ENCODE measurements at places on chromosomes 4 and X. TPM values are rescaled to one million over a fixed set of nuclear protein-coding genes. Genes with fewer than 3 reads are reported as not detected.

DNA sequence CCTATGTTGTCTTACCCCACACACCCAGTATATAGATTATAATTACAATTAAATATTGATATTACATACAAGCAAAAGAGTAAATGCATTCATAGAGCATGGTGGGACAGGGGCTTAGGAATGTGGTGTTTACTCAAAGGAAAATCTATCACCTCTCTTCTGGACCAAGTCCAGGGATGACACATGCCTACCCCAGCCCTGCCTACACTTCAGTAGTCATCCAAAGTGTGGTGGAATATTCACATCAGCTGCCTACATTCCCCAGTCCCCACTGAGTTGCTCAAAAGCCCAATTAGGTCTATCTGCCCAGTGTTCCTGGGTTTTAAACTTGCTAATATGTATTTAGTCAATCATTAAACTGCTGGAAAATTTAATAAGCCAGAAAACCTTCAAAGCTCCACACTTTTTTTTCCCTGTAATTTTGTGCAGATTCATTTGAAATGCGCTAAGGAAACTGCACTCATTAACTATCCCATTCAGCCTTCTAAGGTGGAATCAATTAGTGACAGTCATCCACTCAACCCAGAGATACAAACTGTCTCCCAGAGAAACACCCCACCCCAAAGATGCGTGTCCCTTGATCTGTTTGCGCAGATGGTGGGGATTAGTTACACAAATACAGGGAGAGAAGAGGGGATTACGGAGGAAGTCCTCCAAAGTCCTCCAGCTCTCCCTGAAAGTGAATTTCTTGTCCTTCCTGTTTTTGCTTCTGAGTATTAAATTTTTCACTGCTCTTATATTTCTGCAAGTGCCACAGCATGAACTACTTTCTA, 91.7 kb upstream of the KDR start:
- no peak for DNase-seq

- DNase-seq: no peak
Observed at GRCh38 chr4:82784681-82785610, 13.7 kb downstream of the SCD5 start.

NXF2B gene
- total RNA-seq: not detected

DNA sequence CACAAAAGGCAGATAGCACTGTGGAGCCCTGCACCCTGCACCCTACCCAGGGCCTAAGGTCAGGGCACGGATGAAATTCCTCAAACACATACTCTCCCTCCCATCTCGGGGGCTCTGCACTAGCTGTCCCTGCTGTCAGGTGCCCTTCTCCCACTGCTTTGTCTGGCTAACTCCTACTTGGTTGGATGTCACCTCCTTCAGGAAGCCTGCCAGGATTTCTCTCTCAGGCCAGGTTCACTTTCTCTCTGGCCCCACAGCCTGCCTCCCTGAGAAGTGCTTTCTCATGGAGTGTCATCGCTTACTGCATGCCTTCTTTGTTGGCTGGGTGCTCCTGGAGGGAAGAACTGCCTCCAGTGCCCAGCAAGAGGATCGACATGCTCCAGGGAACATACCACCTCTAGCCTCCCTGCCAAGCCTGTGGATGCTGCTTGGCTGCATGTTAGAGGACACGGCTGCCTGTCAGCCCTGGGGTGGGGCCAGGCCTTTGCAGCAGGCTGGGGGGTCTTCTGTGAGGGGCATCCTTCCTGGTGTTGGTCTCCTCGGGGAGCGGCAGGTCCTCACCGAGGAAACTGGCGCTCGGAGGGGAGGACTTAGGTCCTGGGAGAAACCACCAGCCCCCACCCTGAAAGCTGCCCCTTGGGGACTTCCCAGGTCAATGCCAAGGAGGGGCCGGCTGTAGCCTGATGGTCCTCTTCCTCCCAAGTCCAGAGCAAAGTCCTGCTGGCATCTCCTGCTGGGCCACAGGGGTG, 15.0 kb downstream of the ABLIM2 start:
- DNase-seq: no peak

GRCh38 chr4:173252024-173252935, 81.9 kb downstream of the HMGB2 start:
- DNase-seq: no peak

GRCh38 chr4:17646693-17647092, 32.3 kb downstream of the MED28 start:
- no peak for DNase-seq

- DNase-seq: no peak
Observed at GRCh38 chr4:123064390-123064789, 142.0 kb upstream of the NUDT6 start.

VBP1 gene
- 57.2 TPM for total RNA-seq

DNA sequence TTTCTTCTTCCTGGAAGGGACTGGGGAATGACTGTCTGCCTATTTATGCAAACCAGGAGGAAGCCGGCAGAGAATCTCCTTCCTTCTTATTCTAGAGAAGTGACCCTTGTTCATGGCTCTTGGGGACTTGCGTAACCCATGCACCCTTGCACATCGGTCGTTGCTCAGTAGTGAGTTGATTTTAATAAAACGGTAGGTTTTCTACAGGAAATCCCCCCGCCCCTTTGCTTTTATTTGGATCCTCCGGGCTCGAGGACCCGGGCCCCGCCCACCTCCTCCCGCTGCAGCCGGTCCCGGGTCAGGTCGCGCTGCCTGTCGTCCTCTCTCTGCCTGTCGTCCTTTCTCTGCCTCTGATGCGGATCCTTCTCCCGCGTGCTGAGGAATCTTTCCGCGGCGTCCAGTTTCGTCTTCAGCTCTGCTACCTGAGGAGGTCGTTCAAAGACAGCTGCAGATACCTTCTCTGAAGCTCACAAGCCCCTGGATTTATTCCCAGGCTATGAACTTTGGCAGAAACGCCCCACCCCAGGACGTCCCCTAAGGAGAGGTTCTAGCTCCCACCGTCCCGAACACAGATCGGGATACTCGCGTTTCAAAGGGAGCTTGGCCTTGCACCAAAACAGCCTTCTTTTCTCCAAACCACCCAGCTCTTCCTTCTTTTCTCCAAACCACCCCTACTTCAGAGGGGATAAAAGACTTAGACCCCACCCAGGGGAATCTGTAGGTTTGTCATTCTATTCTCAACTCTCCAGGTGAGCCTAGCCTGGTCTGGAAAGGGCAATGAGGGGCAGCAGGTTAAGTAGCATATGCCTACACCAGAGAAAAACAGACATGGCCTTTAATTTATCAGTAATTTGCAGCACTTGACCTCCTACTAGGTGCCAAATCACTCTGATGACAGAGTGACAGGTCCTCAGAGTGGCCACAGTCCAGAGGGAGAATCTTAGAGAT, 7.0 kb downstream of the TNIP3 start:
- peak; percentile 24 for DNase-seq

GRCh38 chr4:165458471-165458870, 79.7 kb downstream of the CPE start:
- no peak for DNase-seq

- DNase-seq: no peak
Observed at GRCh38 chr4:97132435-97132834, 1010.8 kb downstream of the STPG2 start.

DNA sequence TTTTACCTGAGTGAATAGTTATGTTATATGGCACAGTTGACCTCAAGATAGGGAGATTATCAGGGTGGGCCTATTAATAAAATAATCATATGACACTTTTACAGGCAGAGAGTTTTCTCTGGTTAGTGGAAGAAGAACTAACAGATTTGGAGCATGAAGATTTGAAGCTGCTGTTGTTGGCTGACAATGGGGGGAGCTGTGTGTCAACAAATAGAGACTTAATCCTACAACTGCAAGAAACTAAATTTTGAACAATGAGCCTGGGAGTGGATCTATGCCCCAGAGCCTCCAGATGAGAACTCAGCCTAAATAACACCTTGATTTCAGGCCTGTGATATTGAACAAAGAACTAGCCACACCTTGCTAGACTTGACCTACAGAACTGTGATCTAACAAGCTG, 7.2 kb upstream of the CCSER1 start:
- DNase-seq: no peak

GRCh38 chrX:41921492-41922430, 1.6 kb downstream of the CASK start:
- no peak for DNase-seq

VEGFD gene
- 3.2 TPM for total RNA-seq

GRCh38 chr4:121472937-121473721, 92.3 kb upstream of the QRFPR start:
- DNase-seq: no peak

GRCh38 chr4:145564540-145564939, 54.6 kb upstream of the MMAA start:
- no peak for DNase-seq

NPY2R gene
- total RNA-seq: not detected

TMEM150C gene
- total RNA-seq: 16.1 TPM

DNA sequence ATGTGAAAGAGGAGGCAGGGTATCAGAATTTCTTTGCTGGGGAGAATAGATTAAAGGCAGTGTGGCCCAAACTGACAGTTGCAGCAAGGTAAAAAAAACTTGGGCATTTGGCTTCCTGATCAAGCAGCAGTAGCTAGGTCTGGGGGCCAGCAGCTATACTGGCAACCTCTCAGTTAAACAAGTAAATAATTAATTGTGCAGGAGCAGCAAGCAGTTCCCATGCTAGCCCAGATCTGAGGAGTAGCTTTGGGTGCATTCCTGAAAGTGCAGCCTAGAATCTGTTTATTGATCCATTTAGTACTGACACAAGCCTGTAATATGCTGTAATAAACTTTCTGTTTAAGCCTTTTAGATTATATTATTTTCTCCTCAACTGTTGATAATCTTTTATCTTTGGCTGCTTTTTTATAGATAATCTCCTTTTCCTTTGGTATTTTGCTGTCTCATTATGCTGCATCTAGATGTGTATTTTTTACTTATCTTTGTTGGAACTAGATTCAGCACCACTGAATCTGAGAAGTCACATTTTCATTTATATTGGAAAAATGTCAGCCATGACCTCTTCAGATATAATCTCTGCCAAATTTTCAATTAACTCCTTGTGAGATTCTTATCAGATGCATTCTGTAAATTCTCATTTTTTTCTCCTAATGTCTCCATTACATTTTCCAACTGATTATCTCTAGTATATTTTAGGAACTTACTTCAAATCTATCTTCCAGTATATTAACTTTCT, 276.3 kb downstream of the STPG2 start:
- DNase-seq: no peak

DNA sequence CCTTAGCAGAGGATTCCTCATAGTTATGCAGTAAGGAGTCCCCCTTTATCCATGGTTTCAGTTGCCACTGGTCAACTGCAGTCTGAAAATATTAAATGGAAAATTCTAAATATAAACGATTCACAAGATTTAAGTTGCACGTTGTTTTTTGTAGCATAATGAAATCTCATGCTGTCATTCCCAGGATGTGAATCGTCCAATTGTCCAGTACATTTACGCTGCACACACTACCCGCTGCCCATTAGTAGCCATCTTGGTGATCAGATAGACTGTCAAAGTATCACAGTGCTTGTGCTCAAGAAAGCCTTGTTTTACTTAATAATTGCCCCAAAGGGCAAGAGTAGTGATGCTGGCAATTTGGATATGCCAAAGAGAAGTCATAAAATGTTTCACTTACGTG, 434.8 kb downstream of the MAPK10 start:
- DNase-seq: no peak

- no peak for DNase-seq
Observed at GRCh38 chr4:1571165-1572009, 112.7 kb downstream of the FAM53A start.

DNA sequence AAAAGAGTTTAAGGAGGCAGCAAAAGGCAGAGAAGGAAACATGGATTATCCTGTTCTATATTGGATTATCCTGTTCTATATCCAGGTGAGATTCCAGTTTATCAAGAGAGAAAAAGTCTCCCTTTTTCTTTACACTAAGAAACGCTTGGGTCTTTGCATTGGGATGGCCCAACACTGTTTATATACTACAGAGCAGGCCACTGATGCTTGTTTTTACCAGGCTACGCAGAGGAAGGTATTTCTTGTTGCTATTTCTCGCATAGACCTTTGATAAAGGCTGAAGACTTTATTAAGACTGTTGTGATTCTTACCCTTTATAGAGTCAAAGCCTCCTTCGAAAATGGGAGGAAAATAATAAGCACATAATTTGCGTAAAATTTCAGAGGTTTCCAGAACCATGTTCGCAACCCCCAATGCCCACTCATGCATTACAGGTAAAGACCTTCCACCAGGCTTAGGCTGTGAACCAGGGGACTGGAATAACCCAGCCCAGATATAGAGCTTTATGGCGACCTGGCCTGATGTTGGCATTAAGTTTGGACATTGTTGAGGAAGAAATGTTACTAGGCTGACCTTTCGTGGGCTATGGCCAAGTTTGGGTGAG, 218.3 kb downstream of the PTTG2 start:
- no peak for DNase-seq

DNA sequence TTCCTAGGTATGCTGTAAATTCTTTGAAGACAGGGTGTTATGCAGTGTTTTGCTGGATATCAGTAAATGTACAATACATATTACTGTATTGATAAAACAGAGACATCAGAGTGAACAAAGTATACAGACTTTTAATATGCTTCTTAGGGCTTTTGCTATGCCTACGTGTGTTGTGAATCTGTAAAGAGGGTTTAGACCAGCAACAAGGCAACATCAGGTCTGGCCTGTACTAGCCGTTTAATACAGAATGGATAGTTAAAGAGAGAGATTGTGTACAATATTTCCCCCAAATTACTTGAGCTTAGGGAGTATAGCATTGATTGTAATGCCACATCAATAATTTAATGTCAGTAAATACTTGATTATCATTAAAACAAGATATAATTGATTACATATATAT, 75.2 kb downstream of the PAQR3 start:
- no peak for DNase-seq

DNA sequence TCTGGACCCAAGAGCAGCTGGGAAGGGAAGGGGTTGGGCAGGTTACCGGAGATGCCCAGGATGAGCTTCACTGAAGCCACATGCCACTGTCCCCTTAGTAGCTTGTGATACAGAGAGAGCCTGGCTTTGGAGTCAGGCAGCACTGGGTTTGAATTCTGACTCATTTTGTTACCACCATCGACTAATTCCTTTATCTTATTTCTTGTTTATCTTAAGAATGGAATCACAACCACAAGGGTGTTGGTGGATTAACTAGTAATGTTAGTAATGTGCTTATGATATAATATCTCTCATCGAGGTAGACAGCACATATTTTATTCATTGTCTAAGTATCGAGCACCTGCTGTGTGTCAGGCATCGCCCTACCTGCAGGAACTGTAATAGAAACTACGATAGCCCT, 17.7 kb upstream of the STX18 start:
- no peak for DNase-seq

DNA sequence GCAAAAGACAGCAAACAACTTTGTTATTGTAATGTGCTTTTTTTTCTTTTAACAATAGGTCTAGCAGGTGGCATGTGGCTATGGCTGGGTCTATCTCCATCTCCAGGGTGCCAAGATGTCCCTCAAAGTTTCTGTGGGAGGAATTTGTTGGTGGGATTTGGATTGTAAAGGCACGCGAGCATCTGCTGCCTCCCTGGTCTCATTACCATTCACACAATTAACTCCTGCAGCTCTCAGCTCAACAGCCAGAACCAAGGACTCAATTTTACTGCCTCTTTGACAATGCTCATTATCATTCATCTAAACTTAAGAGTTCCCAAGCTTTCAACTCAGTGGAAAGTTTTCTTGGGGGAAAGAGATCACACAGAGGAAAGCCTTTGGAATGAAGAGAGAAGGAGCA, 10.9 kb upstream of the PCDH18 start:
- no peak for DNase-seq
